ENCODE measurements at places on chromosomes 1 and 21. TPM values are rescaled to one million over a fixed set of nuclear protein-coding genes. Genes with fewer than 3 reads are reported as not detected.
A peak's percentile ranks its signal among the peaks of the same experiment; 100 is the strongest.

The CASZ1 gene
- polyA plus RNA-seq = 18.7 TPM

- no peak for DNase-seq
These were observed 314.0 kb downstream of the LMO4 start for GRCh38 chr1:87642581-87643221.

- no peak for DNase-seq
These were observed 5.5 kb downstream of the KCNA10 start for GRCh38 chr1:110513511-110513910.

GRCh38 chr1:20343149-20343937 is 52.7 kb downstream of the VWA5B1 start:
- peak; percentile 96 for DNase-seq

The IL19 gene
- polyA plus RNA-seq = not detected

DNA sequence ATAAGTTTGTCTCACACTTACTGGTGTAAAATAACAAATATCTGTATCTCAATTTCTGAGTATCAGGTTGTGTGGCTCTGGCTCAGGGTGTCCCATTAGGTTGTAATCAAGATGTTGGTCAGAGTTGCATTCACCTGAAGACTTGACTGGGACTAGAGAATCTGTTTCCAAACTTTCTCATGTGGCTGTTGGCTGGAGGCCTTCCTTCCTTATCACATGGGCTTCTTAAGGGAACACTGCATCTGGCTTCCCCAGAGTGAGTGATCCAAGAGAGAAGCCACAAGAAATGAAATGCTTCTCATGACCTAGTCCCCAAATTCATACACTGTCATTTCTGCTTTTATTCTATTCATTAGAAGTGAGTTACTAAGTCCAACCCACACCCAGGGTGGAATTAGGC is 568.4 kb upstream of the CAMK1G start:
- DNase-seq = no peak

GRCh38 chr1:203638950-203639349 is 12.3 kb downstream of the ATP2B4 start:
- DNase-seq = no peak

GRCh38 chr1:240338837-240339236 is 247.2 kb downstream of the FMN2 start:
- no peak for DNase-seq

DNA sequence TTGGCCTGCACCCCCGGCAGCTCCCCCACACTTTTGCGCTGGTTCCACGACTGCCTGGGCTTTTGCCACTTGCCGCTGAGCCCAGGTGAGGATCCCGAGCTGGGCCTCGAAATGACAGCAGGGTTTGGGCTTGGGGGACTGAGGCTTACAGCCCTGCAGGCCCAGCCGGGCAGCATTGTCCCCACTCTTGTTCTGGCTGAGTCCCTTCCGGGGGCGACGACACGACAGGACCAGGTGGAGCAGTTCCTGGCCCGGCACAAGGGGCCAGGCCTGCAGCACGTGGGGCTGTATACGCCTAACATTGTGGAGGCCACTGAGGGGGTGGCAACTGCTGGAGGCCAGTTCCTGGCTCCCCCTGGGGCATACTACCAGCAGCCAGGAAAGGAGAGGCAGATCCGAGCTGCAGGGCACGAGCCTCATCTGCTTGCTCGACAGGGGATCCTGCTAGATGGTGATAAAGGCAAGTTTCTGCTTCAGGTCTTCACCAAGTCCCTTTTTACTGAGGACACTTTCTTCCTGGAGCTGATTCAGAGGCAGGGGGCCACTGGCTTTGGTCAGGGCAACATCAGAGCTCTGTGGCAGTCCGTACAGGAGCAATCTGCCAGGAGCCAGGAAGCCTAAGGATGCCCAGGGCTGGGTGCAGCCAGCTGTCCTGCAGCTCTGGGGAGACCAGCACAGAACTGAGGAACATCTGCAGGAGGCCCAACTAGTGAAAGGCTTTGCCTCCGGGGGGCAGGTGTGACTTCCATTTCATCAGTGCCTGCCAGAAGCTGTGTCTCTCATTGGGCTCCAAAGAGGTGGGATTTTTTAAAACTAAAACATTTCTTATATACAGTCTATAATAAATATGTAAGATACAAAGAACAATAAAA is 1.2 kb downstream of the HPDL start:
- DNase-seq = no peak

DNA sequence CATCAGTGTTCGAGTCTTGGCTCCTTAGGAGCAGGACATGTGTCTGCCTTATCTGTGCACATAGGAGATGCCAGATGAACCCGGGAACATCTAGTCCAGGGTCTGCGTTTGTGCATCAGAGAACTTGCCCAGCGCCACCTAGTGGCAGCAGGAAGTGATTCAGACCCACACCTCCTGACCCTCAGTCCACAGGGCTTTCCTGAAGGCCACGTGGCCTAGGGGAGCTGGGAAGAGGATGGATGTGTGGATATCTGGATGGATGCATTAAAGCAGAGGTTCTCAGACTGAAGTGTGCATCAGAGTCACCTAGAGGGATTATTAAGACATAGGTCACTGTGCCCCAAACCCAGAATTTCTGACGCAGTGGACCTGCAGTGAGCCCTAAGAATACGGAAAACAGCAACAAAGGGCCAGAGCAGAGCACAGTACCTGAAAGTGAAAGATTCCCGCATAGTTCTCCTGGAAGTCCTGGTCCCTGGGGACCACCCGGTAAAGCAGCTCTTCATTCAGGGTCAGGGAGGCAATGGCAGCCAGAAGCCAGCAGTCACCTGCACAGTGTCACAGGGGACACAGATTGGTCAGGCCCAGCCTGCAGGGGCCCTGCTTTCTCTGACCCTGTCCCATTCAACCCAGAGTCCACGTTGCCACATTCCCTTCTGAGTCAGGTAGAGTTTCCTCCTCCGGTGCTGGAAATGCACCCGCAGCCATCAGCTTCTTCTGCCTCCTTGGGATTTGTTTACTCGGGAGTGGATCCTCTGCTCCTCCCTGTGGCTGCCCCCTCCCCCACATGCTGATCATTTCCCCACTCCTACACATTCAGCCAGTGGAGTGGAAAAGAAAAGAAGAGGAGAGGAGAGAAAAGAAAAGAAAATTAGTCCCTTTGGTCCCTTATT is 37.0 kb downstream of the CAPN8 start:
- no peak for DNase-seq

- no peak for DNase-seq
These were observed 6.5 kb upstream of the FAAP20 start for GRCh38 chr1:2201062-2201461.

GRCh38 chr1:37433171-37433570 is 41.2 kb upstream of the ZC3H12A start:
- DNase-seq = peak; percentile 24

DNA sequence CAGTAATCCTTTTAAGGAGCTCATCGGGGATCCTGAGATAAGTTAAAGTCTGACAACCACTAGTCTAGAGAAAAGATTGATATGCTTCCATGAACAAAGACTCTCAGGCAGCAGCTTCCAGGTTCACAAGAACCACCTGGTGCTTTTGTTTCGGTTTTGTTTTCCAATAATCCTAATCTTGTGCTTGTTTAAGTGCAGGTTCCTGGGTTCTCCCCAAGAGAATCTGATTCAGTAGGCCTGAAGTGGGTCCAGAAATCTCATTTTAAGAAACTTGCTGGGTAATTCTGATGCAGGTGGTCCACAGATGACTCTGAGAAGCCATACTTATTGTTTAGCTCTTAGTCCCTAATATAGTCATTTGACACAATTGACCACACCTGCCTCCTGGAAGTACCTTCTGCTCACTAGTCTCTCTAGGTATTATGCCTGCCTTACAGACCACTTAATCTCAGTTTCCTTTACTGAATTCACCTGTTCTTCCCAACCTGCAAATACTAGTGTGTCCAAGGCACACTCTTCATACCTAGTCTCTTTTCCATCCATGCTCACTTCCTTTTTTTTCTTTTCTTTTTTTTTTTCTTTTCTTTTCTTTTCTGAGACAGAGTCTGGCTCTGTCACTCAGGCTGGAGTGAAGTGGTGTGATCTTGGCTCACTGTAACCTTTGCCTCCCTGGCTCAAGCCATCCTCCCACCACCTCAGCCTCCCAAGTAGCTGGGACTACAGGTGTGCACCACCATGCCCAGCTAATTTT is 20.5 kb upstream of the FRRS1 start:
- DNase-seq = no peak

GRCh38 chr1:7473223-7474142 is 297.6 kb upstream of the VAMP3 start:
- no peak for DNase-seq

The TTC39A gene
- 15.1 TPM for polyA plus RNA-seq

- peak; percentile 70 for DNase-seq
These were observed 71.7 kb downstream of the APP start for GRCh38 chr21:26098772-26099397.

The CD101 gene
- 4.9 TPM for polyA plus RNA-seq

DNA sequence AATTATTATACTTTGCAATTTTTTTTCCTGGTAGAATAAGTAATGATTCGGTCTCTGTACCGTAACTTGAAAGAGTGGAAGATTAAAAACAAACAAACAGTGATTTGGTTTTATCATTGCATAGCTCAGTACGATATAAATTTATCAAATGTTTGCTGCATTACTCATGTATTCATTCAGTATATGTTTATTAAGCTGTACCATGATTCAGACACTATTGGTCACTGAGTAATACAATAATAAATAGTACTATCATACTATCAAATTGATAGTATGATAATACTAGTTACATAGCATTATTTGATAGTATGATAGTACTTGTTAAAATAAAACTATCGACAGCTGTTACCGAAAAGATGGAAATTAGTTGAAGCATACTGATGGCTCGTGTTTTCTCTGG is 12.1 kb downstream of the CENPF start:
- no peak for DNase-seq

- DNase-seq = no peak
These were observed 200.5 kb downstream of the TYW3 start for GRCh38 chr1:74933500-74933899.

The PLA2G2A gene
- polyA plus RNA-seq = not detected

- DNase-seq = no peak
These were observed 62.6 kb upstream of the ACOT11 start for GRCh38 chr1:54485416-54485815.

DNA sequence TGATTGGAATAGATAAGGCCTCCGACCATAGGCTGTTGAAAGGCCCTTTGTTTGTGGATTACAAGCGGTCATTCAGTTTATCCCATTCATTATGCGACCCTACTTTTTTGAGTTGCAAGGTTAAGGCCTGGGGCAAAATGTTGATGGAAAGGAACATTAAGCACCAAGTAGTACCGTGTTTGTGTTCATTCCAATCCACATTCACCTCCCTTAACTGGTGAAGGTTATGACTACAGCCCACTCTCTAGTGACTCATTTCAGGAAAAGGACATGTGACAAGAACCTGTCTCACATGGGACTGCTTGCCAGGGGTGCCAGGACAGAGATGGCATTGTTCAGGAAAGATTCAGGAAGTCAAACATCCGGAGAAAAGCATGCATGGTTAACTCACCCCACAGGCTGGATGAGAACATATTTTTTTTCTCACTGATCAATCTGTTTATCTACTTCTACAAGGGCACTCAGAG is 81.6 kb downstream of the CD58 start:
- DNase-seq = peak; percentile 55

- DNase-seq = no peak
These were observed 137.0 kb upstream of the TMEM51 start for GRCh38 chr1:15016526-15016925.

DNA sequence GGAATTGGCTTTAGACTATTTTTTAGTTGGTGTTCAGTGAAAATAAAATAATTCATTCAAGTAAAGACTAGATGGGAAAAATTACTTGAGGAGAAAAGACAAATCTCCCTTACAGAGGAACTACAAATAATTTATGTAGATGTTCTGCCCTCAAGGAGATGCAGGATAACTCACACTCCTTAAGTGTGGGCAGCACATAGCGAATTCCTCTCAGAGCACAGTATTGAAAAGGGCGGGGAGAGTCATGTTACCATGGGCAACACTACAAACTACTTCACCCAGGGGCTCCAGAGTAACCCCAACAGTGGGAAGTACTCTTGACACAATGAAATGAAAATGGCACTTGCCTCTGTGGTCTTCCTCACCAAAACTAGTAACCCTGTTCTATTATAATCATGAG is 20.6 kb upstream of the LAMC2 start:
- DNase-seq = no peak

- no peak for DNase-seq
These were observed 1.6 kb downstream of the UROD start for GRCh38 chr1:45013551-45014209.

The PROK1 gene
- polyA plus RNA-seq = 1.0 TPM

DNA sequence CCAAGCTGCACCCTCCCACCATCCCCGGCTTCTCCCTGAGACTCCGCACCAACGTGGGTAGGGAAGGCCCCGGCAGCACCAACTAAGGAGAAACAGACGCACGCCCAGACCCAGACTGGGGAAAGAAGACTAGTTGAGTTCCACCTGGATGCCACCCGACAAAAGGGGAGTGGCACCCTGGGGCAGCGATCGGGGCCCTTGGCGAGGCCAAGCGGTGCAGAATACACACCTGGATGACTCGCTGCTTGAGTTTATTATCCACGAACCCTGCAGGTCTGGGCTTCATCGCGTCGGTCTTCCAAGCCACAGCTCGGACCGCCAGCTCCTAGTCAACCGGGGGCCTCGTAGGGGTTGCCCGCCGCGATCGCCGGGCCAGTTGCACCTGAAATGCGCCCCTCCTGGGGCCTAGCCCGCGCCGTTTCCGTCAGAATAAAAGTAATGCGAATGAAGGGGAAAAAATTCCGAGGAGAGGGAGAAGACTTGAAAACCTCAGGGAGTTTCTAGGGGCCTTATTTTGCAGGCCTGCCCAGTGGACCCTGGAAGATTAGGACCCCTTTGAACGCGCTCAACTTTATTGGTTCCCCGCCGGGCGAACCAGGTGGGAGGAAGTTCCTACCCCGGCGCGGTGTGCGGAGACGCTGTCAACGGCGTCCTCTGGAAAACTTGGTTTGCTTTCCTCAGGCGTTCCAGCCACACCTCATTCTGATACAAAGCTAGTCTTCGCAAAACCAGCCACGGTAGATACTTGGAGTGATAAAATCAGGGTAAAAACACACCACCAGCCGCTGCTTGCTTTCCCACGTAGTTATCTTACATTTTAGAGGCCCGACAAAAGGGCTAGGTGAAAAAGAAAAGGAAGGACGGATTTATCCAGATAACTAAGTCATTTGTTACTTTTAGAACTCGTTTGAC is at the start of gene NVL:
NVL (minus strand) TSS at position 331 of the 912 bp plus-strand sequence; CDS start at position 286, 45 bp downstream.
- peak; percentile 78 for DNase-seq

The IL12RB2 gene
- polyA plus RNA-seq = 1.2 TPM

The ASTN1 gene
- 91.1 TPM for polyA plus RNA-seq

The SLFNL1 gene
- 1.4 TPM for polyA plus RNA-seq

- no peak for DNase-seq
These were observed 15.0 kb downstream of the HTR1D start for GRCh38 chr1:23202263-23202749.

The C1QTNF12 gene
- polyA plus RNA-seq = 5.7 TPM

Data from spinal cord (tissue), 10 donors.